ENCODE measurements at places on chromosomes 2 and 18.

DNA sequence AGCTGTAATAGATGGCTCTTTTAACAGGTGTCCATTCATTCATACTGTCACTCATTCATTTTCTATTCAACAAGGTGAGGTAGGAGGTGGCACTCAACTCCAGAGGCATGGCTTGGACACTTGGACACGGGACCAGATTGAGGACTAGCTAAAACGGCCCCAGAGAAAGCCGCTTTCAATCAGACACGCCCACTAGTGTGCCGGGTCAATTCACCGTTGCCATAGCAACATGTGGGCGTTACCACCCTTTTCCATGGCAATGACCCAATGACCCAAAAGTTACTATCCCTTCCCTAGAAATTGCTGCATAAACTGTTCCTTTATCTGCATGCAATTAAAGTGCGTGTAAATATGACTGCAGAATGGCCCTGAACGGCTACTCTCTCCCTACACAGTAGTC is 49.2 kb upstream of the LGALSL start:
- DNase-seq, result no peak

DNA sequence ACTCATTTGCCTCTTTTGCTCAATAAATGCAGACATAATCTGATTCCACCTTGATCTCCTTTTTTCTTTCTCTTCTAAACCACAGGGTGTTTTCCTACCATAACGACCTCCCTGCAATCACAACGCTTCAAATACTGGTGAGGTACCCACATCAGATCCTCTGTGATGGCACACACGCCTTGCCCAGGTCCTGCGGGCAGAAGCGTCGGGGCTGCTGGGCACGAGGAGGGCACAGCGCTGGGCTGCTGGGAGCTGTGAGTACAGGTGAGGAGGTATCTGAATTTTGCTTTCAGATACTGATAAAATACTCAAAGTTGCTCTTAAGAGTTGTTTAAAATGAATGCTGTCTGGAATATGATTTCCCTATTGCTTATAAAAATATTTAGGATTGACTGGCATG is 186.1 kb upstream of the PXDN start:
- DNase-seq, result no peak

GRCh38 chr2:186751790-186752189 is 57.9 kb downstream of the FAM171B start:
- no peak for DNase-seq

DNA sequence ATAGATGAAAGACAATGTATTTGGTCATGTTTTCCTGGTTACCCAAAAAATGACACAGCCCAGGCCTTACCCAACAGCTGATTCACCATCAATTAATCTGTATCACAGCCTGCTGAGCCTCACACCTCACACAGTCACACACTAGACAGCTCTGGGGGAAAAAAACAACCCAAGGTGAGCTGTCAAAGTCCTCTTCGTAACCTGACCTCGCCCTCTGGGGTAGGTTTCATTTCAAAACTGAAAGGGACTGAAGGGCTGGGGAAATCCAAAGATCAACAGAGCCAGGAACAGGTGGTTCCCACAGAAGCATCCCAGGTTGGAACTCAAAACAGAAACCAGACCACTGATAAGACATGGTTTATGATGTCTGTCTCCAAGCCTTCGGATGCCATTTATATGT is 18.2 kb upstream of the PCBP1 start:
- DNase-seq, result peak; percentile 50

DNA sequence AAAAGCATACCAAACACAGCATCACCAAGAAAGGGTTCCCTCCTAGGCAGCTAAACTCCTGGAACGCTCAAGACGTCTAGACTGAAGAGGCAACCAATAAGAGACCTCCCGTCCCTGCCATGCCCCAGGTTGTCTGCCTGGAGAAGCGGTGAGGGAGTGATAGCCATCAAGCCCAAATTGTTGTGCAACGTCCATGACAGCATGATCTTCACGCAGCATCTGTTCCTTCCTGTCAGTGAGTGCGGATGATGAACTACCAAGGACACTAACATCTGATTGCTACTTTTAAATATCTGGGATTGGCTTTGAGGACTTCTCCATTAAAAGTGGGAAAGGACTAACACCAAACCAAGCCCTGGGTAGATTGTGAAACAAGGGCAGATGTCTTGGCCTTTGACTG is 149.7 kb downstream of the TXNL1 start:
- DNase-seq, result no peak

- no peak for DNase-seq
These were observed 8.0 kb downstream of the HES6 start for GRCh38 chr2:238231809-238232208.

- peak; percentile 4 for DNase-seq
These were observed 830 bp downstream of the CYB5A start for GRCh38 chr18:74290794-74291471.

DNA sequence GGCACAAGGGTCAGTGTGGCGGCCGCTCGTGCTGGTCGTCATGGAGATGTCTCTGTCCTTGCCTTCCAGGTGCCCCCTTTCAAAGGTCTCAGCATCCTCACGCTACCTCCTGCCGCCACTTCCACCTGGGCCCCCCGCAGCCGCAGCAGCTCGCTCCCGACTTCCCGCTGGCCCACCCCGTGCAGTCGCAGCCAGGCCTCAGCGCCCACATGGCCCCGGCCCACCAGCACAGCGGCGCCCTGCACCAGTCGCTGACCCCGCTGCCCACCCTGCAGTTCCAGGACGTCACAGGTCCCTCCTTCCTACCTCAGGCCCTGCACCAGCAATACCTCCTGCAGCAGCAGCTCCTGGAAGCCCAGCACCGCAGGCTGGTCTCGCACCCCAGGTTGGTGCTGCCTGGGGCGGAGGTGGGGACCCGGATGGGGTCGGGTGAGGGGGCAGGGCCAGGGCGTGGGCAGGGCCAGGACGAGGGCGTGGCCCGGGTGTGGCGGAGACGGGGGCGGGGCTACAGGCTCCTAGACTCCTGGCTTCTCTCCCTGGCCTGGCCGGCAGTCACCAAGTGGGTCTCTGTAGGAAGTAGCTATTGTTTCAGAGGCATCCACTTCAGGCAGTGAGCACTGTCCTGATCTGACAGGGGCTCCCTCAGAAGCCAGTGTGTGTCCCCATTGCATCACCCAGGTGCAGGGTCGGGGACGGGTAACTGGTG is 223.7 kb downstream of the LOXHD1 start:
- DNase-seq, result no peak

- DNase-seq, result no peak
These were observed 14.2 kb upstream of the RAB27B start for GRCh38 chr18:54813977-54814565.

GRCh38 chr2:63537306-63537705 is 51.0 kb downstream of the WDPCP start:
- no peak for DNase-seq

DNA sequence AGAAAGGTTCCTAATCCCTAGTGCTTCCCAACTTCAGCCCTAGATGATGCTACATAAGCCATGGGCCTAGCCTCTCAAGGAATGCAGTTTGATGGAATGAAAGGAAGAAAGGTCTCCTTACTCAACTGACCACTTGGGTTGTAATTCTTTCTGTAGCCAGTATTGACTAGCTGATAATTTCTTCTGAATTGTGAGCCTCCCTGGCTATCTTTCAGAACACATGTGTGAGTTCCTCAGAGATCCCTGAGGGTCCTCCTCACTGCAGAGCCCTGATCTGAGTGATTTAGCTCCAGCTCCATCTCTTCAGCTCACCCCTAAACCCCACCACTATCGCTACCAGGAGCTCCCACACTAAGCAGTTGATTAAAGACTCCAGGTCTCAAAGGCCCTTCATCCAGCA is 31.5 kb downstream of the CFAP210 start:
- no peak for DNase-seq

- DNase-seq, result no peak
These were observed 203.2 kb downstream of the SH3RF3 start for GRCh38 chr2:109331896-109332848.

- no peak for DNase-seq
These were observed 274.3 kb upstream of the NRP2 start for GRCh38 chr2:205407984-205408383.

DNA sequence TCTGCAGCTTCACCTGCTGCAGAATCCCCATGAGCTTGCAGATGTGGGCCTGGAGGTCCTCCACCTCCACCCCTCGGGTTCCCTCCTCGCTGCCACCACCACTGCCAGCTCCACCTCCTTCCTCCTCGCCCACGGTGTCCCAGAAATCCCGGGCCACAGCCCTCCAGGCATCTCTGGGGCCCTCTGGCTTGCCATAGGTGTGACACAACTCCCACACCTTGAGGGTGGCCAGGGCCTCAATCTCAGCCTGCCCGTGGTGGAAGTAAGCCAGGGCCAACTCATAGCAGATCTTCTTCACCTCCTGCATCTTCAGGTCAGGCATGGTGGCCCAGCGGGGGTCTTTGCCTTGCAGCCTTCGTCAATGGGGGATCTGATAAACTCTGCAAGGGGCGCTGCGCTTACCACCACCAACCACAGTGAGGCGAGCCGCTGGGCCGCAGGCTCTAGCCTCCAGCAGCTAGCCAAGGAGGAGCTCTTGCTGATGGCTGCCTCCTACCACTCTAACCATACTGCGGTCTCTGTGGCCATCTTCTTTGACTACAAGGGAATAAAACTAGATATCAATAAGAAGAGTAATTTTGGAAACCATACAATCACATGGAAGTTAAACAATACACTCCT is 36.1 kb upstream of the ANKRD62 start:
- DNase-seq, result no peak

DNA sequence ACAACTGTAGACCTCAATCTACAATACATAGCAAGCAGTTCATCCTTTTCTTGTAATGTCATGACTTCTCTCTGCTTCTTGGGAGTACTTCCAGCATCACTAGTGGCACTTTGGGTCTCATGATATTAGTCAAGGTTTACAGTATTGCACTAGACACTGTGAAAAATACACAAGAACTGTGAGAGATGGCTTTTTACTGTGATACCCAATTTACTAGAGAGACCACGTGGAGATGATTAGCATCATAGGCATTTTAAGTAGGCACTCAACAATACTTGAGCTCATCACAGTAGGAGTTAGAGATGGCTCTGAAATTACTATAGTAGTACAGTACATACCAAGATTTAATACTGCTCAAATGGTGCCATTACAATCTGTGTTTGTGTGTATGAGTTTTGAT is 112.8 kb upstream of the EML6 start:
- no peak for DNase-seq

GRCh38 chr2:233976087-233976486 is 58.9 kb downstream of the TRPM8 start:
- no peak for DNase-seq

DNA sequence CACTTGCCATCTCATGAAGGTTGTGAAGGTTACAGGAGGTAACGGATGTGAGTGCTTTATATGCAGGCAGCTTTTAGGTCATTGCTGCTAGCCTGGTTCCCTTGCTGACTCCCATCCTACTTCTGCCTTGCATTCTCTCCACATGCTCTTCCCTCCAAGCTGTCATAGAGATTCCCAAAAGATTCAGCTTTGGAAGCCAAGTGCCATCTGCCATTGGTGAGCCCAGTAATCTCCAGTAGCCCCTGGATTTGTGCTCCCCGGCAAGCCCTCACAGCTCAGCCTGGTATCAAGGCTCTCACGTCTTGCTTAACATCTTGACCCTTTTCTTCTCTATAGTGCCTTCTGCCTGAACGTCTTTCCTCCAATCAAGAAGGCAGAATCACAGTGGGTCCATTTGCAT is 61.6 kb downstream of the MYT1L start:
- no peak for DNase-seq

GRCh38 chr2:12057436-12058166 is 311.2 kb downstream of the LPIN1 start:
- no peak for DNase-seq

- DNase-seq, result no peak
These were observed 162.3 kb downstream of the PHLPP1 start for GRCh38 chr18:62877411-62878221.

DNA sequence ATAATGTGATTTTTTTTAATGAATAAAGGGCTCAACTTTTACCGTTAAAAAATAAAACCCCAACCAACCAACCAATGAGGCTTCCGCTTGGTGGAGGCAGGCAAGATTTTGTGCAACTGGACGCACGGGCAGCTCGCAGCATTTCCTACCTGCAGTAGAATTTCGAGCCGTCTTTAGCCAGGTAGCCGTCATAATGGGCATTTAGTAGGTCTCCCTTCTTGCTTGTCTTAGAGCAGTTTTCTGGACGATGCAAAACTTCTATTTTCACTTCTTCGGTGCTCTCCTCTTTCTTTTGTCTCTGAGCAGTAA is 316 bp downstream of the FKBP7 start:
- DNase-seq, result no peak

- no peak for DNase-seq
These were observed 462.8 kb upstream of the SLC8A1 start for GRCh38 chr2:40914666-40915065.

DNA sequence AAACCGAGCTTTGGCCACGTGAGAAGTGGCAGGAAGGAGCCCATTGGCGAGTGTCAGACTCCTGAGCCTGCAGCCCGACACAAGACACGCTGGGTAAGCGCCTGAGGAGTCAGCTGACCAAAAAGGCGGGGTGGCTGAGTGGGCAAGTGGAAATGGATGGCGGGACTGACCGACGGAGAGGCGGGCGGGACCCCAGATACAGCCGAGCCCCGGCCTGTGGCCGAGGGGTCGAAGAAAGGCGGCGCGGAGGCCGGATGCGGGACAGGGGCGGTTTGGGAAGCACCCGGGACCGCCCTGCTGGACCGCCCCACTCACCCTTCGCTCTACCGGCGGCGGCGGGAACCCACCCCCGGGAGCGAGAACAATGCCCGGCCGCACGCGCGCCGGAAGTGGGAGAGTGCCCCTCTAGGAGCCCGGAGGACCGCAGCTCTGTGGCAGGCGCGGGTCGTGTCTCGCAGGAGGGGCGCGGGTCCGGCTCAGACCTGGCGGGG is 22.8 kb downstream of the ZSCAN30 start:
- peak; percentile 74 for DNase-seq

GRCh38 chr18:23933407-23933806 is 81.1 kb upstream of the TTC39C start:
- DNase-seq, result no peak

DNA sequence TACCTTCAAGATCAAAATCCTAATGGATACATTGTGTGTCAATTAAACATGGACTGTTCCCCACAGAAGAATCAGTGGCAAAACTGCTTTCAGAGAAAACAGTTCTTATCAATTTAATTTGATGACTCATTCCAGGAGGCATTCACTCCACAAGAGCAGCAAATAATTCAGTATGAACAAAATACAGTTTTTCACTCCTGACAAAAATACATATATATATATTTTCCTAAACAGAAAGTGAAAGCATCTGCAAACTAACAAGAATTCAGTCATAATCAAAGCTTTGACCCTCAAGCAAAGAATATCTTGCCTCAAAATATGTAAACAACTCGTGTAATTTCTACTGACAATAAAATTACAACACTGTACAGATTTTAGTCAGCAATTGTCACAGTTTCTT is 685.1 kb upstream of the SLC8A1 start:
- no peak for DNase-seq
